ENCODE measurements at places on chromosomes 7 and 10.

- DNase-seq = no peak
Measured at GRCh38 chr7:123616223-123616622, 14.6 kb downstream of the ASB15 start.

DNA sequence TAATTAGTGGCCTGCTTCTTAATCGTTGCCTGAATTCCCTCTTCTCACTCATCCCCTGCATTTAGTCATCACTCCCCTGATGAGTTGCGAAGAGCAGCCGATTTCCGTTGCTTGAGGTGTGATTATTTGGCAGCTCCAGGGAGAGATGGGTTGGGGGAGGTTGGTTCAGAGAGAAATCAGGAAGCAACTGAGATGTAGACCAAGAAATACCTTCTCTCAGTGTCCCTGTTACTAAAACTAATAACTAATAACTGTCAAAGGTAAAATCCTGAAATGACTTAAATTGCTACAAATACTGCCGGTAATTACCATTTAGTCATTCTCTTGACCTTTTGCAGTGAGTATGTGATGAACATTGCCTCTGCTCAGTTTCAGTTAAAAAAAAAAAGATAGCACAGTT is 76.9 kb downstream of the ELMO1 start:
- DNase-seq = no peak

- DNase-seq = no peak
Measured at GRCh38 chr10:43884501-43885105, 235.9 kb upstream of the ZNF32 start.

GRCh38 chr7:108143658-108144420 is 13.7 kb upstream of the LAMB4 start:
- no peak for DNase-seq

DNA sequence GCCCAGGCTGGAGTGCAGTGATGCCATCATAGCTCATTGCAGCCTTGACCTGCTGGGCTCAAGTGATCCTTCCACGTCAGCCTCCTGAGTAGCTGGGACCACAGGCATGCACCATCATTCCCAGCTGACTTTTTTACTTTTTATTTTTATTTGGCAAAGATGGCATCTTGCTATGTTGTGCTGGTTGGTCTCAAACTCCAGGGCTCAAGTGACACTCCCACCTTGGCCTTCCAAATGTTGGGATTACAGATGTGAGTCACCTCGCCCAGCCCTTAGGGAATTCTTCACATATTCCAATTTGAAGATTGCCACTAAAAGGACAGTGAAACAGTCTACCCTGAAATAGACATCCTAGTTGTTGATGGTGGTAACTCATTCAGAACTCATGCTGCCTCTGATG is 27.7 kb downstream of the SUGCT start:
- DNase-seq = peak; percentile 2
